AML-193 (cell line): ENCODE measurements at places on chromosomes 7 and 10.

GRCh38 chr7:47087866-47088265 lies 494.0 kb downstream of the TNS3 start:
- no peak for DNase-seq

- DNase-seq = peak; percentile 41
Observed at GRCh38 chr10:61286686-61287085, 166.5 kb downstream of the TMEM26 start.

GRCh38 chr10:13705526-13706174 lies 118.9 kb downstream of the PRPF18 start:
- DNase-seq = no peak

DNA sequence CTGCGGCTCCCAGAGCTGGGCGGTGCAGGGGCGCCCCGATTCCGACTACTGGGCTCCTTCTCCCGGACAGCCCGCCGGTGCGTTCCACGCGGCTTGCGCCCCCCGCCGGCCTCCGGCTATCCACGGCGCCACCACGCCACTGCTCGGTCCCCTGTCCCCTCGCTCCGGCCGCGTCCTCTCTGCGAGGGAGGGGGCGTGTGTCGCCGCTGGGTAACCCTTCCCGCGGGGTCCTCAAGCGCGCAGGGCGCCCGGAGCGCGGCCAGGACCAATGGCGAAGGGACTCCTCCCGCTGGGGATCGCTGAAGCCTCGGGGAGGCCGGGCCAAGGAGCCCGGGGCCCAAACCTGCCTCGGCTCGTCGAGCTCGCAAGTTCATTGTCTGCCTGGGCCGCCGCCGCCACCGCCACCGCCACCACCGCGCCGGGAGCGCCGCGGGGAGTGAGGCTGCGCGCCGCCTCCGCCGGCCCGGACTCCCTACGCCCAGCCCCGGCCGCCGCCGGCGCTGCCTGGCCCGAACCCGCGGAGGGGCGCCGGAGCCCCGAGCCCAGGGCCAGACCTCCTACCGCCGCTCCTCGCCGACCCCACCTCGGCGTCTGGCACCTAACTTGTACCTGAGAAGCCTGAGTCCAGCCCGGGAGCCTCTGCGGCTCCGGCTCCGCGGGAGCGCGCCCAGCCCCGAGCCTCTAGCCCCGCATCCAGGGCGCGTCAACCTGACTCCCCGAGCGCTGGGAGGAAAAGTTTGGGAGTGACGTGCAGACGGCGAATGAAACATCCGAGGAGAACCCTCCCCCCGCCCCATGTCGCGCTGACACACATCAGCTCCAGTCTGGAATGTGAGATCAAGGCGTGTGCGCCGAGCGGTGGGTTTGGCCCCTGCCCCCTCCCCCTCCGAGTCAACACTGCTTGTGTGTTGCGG lies at the start of gene CHST15:
CHST15 (minus strand) TSS at position 739 of the 914 bp plus-strand sequence. CDS start 47,386 bp downstream, outside the sequence.
- no peak for DNase-seq

- no peak for DNase-seq
Observed at GRCh38 chr10:17544465-17544864, 72.7 kb downstream of the HACD1 start.

DNA sequence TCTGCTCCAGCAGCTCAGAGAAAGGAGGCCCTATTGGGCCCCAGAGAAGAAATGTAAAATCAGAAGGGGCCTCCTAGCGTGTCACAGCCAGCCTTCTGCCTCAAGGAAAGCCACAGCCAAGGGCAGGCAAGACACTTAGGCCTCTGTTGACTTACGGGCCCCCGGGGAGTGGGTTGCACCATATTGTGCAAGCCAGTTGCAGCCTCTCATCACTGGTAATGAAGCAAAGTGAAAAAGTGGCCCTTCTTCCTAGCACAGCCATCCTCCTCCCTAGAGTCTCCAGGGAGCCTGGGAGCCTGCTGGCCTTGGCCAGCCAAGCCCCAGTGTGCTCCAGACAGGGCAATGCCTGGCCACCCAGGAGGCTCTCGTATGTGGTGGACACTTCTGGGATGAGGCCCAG lies 56.2 kb upstream of the GDF10 start:
- no peak for DNase-seq

DNA sequence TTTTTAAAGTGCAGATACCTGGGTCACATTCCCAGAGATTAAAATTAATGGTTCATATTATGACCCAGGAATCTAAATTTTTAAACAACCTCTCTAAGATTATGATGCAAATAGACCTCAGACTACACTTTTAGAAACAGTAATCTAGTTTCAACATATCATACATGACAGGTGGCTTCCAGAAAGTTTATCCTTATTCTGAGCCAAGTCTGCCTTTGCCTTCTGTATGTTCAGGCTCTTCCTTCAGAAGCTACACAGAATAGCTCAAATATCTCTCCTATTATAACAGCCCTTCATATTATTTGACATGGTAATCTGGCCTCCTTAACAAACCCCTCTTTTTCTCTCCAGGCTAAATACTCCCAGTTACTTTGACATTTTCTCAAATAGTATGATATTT lies 101.9 kb downstream of the FZD1 start:
- DNase-seq = no peak

GRCh38 chr10:104424719-104425118 lies 71.1 kb downstream of the CFAP58 start:
- no peak for DNase-seq

- no peak for DNase-seq
Observed at GRCh38 chr10:87753995-87754866, 63.8 kb downstream of the ATAD1 start.

DNA sequence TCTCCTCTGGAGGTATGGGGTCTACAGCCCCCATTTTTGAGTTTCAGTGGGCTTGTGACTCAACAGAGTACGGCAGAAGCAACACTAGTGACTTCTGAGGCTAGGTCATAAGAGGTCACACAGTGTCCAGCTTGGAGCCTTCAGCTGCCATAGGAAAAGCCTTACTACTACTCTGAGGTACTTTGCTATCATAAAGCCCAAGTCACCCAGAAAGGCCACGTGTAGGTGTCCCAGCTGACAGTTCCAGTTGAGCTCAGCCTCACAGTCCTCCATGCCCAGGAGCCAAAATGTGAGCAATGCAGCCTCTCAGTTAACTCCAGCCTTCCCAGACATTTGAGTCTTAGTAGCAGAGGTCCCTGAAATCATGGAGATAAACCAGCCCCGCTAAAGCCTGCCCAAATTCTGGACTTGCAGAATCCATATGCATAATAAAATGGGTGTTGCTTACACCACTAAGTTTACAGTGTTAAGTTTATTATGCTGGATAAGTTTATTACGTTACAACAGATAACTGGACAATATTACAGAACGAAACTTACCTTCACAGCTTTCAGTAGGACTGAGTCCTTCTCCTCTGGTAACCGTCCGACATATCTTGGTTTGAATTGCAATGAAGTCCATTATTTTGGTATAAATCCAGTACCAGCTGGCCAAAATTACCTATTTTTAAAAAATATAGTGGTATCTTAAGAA lies 181.1 kb downstream of the AVL9 start:
- DNase-seq = no peak

DNA sequence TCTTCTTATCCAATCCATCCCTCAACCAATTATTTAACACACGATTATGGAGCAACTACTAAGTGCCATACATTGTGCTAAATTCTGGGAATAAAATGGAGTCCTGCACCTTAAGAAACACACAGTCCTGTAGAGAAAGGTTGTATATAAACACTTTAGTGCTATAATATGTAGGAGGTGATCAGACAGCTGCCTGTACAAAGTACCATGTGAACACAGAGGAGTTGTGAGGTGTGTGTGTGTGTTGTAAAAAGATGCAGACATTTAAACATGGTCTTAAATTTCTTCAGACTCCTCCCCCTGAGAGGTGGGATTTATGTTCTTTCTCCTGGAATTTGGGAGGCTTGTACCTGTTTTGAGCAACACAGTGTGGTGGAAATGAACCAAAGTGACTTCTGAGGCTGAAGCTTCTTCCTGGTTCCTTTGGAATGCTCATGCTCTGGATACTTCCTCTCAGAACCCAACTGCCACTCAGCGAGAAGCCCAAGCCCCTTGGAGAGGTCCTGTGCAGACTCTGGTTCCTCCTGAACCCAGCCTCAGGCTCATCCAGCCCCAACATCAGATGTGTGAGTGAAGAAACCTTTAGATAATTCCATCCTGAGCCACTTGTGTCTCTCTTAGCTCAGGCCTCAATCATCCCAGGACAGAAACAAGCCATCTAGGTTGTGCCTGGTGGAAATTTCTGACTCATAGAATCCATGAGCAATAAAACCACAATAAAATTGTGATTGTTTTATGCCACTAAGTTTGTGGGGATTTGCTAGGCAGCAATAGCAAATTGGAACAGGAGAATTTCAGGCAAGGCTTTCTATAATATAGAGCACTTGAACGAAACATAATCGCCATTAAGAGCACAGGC lies 161.2 kb upstream of the FAM3C start:
- DNase-seq = no peak
